Stimulated activated CD8-positive, alpha-beta memory T cell treated with anti-CD3 and anti-CD28 coated beads, Interleukin-12 subunit alpha, Interleukin-12 subunit beta, amount 100 ng/mL, for 1 hour (primary cell): ENCODE measurements at places on chromosomes 16 and 17.

DNA sequence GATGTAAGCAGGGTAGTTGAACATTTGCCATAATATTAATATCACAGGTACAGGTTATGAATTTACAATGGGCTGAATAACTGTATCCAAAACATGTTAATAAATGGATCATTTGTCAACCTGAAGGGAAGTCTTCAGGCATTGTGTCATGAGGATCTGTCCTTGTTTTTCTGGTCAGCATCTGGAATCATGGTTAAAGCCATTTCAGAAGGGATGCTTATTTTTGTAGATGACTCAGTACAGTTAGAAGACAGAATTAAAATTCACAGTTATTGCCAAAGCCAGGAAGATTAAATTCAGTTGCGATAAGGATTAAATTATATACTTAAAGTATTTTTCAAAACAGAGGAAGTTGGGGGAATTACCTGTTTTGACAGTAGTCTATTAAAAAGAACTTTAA is 8.0 kb downstream of the PSMD11 start:
- no peak for DNase-seq

DNA sequence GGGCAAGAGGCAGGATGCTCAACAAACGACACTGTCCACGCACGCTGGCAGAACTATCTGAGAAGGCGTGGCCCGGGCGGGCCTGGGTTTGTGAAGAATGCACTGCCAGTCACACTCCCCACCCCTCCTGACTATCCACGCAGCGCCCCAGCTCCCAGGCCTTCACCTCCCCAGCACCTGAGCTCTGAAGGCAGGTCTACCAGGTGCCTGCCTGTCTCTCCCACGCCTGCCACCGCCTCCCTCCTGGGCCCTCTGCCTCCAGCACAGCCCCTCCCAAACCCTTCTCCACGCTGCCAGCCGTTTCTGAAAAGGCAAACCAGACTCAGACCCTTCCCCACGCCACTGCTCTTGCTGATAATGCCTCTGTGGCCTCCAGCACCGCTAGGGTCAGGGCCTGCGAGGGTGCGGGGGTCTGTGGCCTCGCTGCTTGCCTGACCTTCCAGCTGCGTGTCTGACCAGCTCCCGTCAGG is 11.6 kb downstream of the MYBBP1A start:
- no peak for DNase-seq

- no peak for DNase-seq
Observed at GRCh38 chr16:72013389-72013788, 4.8 kb downstream of the DHODH start.

DNA sequence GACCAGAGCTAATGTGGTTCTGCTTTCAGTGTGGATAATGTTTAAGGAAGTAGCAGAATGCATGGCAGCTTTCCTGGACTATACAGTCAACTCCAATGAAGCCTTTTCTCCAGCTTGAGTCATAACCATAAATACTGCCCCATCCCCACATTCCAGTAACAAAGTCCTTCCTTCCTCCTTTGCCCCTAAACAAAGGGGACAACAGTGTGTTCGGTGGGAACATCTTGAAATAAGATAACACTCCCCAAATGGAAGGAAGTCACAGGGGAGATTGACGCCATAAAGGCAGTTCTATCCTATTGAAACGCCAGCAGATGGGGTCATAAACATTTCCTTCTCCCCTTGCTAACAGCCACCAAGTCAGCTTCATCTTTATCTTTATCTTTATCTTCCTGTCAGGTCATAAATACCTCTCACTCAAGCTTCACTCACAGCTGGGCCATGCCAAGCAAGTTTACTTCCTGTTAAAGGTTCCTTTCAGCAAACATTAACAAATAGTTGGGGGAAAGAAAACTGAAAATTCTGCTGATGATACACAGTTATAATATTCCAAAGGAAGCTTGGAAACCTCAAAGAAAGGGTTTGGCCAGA is 136.7 kb downstream of the SNX11 start:
- DNase-seq: no peak

GRCh38 chr16:28495098-28495793 is 803 bp downstream of the APOBR start:
- no peak for DNase-seq

GRCh38 chr17:42233994-42234393 is 39.7 kb upstream of the GHDC start:
- no peak for DNase-seq

GRCh38 chr16:6751191-6751590 is 581.5 kb upstream of the RBFOX1 start:
- DNase-seq: no peak
